SJSA1 (cell line): ENCODE measurements at places on chromosomes 3 and 15. TPM values are rescaled to one million over a fixed set of nuclear protein-coding genes. Genes with fewer than 3 reads are reported as not detected.

C3orf62 gene
- total RNA-seq = 0.50 and 2.1 TPM in 2 replicates

DNA sequence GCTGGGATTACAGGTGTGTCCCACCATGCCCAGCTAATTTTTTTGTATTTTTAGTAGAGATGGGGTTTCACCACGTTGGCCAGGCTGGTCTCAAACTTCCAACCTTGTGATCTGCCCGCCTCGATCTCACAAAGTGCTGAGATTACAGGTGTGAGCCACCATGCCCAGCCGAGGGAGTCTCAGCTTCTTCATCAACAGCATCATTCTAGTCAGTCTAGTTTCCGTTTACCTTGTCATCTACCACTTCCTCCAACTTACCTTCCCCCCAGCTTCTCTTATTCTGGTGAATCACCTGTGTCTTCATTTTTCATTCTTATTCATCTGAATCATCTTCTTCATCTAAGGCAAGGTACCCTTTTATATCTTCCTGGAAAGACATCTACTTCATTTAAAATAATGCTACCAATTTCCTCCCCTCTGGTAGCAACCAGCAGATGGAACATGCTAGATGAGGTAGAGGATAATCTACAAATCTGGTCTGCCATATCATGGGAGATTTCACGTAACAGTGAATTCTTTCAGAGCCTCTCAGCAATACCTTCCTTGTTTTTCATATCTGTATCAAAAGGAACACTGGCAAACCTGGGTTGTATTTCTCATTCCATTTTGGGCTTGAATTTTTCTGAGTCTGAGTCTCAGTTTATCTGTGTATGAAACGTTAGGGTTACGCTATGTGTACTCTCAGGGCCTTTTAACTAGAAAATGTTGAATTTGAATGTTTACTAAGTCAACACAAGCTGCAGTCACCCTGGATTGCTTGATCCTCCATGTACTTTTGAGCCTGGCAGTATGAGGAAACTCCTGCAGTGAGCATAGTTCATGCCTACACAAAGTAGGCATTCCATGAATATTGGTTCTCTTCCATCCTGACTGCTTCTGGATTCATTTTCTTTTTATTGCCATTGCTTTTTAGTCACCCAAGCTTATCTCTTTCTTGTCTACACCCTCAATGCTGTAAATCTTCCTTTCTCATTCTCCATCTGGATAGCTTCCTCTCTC is 16.8 kb downstream of the LPP start:
- no peak for DNase-seq
- H3K27me3 ChIP-seq = no peaks in the 10 kb centered on the region
- no peaks in the 10 kb centered on the region for H3K4me1 ChIP-seq
- H3K4me3 ChIP-seq = no peak overlapping the region

DNA sequence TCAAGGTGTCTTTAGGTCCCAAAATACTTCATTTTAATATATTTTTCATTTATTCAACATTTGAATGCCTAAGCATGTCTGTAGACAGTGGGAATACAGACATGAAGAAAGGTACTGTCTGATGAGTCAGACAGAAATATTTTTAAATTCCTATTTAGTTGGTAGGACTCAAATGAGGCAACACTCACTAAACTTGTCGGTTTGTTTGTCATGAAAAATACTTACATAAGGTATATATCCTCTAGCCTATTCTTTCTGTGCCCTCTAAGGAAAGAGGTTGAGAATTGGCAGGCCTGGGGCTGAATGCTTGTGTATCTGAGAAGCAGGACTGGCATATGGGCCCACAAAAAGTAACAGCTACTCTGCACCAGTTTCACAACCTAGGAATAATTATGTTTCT is 423.6 kb upstream of the MDFIC2 start:
- no peak overlapping the region for H3K4me3 ChIP-seq
- no peaks in the 10 kb centered on the region for H3K36me3 ChIP-seq
- no peaks in the 10 kb centered on the region for H3K27me3 ChIP-seq
- DNase-seq = no peak
- no peak overlapping the region for H3K27ac ChIP-seq

REC114 gene
- total RNA-seq = not detected in 2 replicates

HDGFL3 gene
- total RNA-seq = 93.9 and 195 TPM in 2 replicates

DNA sequence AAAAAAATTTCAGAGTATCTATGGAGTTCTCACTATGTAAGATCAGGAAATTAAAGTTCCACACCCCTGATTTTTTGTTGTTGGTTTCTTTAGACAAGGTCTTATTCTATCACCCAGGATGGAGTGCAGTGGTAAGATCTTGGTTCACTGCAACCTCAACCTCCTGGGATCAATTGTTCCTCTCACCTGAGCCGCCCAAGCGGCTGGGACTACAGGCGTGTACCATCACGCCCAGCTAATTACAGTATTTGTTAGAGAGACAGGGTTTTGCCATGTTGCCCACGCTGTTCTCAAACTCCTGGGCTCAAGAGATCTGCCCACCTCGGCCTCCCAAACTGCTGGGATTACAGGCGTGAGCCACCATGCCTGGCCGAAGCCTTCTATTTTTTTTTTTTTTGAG is 12.4 kb downstream of the QRICH1 start:
- no peaks in the 10 kb centered on the region for H3K4me1 ChIP-seq
- no peak for DNase-seq
- H3K27ac ChIP-seq = no peak overlapping the region
- H3K4me3 ChIP-seq = no peak overlapping the region
- H3K27me3 ChIP-seq = no peaks in the 10 kb centered on the region
- H3K36me3 ChIP-seq = peaks cover 16% of the 10 kb centered on the region

DNA sequence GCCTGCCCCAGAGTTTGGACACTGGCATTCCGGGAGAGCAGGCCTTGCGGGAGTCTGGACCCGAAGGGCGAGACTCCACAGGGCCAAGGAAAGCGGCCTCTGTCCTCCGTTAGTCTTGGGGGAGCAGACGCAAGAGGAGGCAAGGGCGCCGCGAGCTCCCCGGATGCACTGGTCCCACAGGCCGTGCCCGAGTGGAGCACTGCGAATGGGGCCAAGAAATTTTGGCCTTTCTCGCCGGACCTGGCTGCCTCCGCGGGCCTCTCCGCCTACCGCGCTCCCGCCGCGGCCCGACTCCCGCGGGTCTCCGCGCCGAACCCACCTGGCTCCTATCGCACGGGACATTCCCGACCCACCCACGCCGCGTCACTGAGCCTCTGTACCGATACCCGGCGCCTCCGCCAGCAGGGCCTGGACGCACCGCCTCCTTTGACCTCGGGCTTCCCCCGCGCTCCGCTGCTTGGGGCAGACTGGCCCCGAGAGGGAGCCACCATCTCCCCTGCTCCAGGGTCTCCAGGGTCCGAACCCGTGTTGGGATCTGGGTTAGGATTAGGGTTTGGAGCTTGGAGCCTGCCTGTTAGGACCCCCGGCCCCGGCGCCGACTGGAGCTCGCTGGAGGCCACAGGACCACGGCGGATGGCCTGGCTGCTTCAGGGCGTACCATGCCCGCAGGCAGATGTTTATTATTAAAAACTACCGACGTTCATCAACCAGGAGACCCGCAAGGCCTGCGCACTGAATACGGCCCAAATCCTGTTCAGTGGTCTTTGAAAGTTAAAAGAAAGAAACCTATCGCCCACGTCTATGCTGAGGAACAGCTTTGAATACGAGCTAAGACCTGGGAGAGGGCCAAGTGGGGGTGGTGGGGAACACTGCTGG is 11.7 kb downstream of the SHOX2 start:
- peaks cover 8% of the 10 kb centered on the region for H3K4me1 ChIP-seq
- no peak for DNase-seq
- peaks cover 5% of the 10 kb centered on the region for H3K27me3 ChIP-seq
- H3K36me3 ChIP-seq = peaks cover 21% of the 10 kb centered on the region

- H3K27ac ChIP-seq = no peak overlapping the region
- no peaks in the 10 kb centered on the region for H3K36me3 ChIP-seq
- no peak for DNase-seq
- H3K4me3 ChIP-seq = no peak overlapping the region
- peaks cover 16% of the 10 kb centered on the region; the same call in 1 of the 2 replicates for H3K27me3 ChIP-seq
These were observed 763.4 kb upstream of the GOLIM4 start for GRCh38 chr3:168859143-168859542.
